Pulmonary artery endothelial cell (primary cell): ENCODE measurements at places on chromosomes 5 and 9. TPM values are rescaled to one million over a fixed set of nuclear protein-coding genes. Genes with fewer than 3 reads are reported as not detected.

The CDO1 gene
- 5.5 and 6.3 TPM in 2 replicates for total RNA-seq

The TNFAIP8 gene
- total RNA-seq: 18.4 and 22.3 TPM in 2 replicates

The CD72 gene
- total RNA-seq: 0.07 TPM in 1 of 2 replicates, not detected in the other

The PCDHGA8 gene
- total RNA-seq: 0.46 and 0.95 TPM in 2 replicates

The RGS7BP gene
- total RNA-seq: 4.6 and 7.3 TPM in 2 replicates

The REXO4 gene
- total RNA-seq: 20.1 and 26.8 TPM in 2 replicates

The SCAMP1 gene
- 66.7 and 71.6 TPM in 2 replicates for total RNA-seq

The JAK2 gene
- total RNA-seq: 9.8 and 10.3 TPM in 2 replicates

The HRCT1 gene
- total RNA-seq: 2.4 and 5.6 TPM in 2 replicates

The FBN2 gene
- 16.8 and 73.7 TPM in 2 replicates for total RNA-seq

The PCDHB5 gene
- total RNA-seq: 0.39 and 0.53 TPM in 2 replicates

The MAST4 gene
- total RNA-seq: 31.3 and 36.3 TPM in 2 replicates

The UGT3A2 gene
- not detected in 2 replicates for total RNA-seq

The PHF24 gene
- total RNA-seq: not detected in 2 replicates

The MLANA gene
- total RNA-seq: not detected in 2 replicates
